ENCODE measurements at places on chromosomes 12 and 14. TPM values are rescaled to one million over a fixed set of nuclear protein-coding genes. Genes with fewer than 3 reads are reported as not detected.

GRCh38 chr12:27844366-27845090 is 64.5 kb upstream of the MANSC4 start:
- H3K27ac ChIP-seq = no peak overlapping the region
- no peaks in the 10 kb centered on the region for H3K4me1 ChIP-seq
- no peaks in the 10 kb centered on the region for H3K36me3 ChIP-seq
- no peaks in the 10 kb centered on the region for H3K27me3 ChIP-seq

- no peak overlapping the region for H3K27ac ChIP-seq
- H3K36me3 ChIP-seq = no peaks in the 10 kb centered on the region
- H3K27me3 ChIP-seq = no peaks in the 10 kb centered on the region
- DNase-seq = no peak
Measured at GRCh38 chr12:128843538-128843937, 9.7 kb upstream of the GLT1D1 start.

The IAPP gene
- not detected for total RNA-seq

The E2F7 gene
- total RNA-seq = not detected

The TEX22 gene
- total RNA-seq = not detected

DNA sequence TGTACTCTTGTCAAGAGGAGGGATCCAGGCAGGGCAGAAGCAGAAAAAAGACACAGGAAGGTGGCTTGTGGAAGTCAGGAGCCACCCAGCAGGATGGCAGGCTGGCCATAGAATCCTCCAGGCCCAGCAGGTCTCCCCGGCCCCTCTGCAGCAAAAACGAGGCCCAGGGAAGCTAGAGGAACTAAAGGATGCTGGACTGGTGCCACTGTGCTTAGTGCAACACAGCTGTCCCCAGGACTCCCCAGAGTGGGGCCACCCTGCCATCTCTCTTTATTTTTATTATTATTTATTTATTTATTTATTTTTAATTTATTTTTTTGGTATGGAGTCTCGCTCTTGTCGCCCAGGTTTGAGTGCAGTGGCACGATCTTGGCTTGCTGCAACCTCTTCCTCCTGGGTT is 54.1 kb downstream of the PITPNM2 start:
- no peaks in the 10 kb centered on the region for H3K36me3 ChIP-seq
- no peaks in the 10 kb centered on the region for H3K27me3 ChIP-seq
- DNase-seq = no peak
- no peaks in the 10 kb centered on the region for H3K4me1 ChIP-seq

DNA sequence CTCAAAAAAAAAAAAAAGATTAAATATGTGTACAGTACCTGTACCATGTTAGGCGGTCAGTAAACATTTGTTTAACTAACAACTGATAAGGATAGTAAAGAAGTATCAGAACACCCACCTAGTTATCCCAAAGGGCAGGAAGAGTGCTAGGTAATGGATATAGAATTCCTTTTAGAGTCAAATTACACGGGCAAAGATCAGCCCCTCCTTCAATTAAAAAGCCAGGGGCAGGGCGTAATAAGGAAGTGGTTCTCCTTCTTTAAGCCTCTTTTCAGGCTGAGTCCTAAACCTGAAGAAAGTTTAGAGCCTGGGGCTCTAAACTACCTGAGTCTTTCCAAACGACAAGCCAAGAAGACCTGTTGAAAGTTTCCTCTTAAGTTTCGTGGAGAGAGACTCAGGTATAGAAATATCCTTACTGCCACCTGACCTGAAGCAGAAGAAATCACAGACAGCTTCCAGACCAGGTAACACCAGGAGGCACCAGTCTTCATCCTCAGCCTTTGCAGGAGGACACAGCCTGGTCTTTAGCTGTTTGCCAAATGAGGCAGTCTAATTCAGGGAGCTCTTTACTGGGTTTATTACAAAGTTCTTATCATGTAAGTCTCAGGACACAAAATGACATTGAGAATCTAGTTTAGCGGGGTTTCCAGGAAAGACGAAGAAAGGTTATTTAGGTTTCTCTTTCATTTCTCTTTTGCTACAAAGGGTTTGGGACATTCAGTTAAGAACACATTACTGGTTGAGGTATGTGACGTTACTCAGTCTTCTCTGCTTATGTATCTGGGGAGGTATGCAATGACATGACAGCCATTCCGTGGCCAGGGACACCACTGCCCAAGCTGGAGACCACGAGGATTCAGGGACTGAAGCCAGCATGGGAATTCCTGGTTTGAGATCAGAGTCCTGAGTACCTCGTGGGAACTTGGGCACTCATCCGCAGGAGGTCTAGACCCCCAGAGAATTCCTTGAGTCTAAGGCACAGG is at the start of gene BCL2L14:
Gene BCL2L14, plus strand, starts transcription at position 266 of the 983 bp plus-strand sequence. CDS start 8,367 bp downstream, outside the sequence.
- H3K27me3 ChIP-seq = no peaks in the 10 kb centered on the region
- DNase-seq = no peak
- no peaks in the 10 kb centered on the region for H3K36me3 ChIP-seq
- H3K4me3 ChIP-seq = no peak within 1 kb of the TSS

The DICER1 gene
- 45.7 TPM for total RNA-seq

DNA sequence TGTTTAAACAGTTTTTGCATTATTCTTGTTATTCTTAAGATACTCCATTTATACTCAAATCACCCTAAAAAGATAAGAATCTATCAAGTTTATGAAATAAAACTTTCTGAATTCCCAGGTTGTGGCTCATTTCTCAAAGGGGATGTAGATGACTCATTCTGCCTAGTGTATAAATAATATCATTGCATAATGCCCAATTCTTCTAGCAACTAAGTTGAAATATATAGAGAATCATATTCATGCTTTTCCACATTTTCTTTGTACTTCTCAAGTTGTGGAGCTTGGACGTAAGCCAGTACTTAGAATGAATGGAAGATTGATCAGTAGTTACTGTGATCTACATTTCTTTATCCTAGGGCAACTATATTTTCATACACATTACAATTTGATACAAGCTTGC is 201.1 kb downstream of the PPFIA2 start:
- H3K4me1 ChIP-seq = no peaks in the 10 kb centered on the region
- no peaks in the 10 kb centered on the region for H3K36me3 ChIP-seq
- no peak overlapping the region for H3K27ac ChIP-seq
- DNase-seq = no peak
- H3K27me3 ChIP-seq = no peaks in the 10 kb centered on the region
- H3K4me3 ChIP-seq = no peak overlapping the region

The SMAGP gene
- total RNA-seq = 5.3 TPM

All from sigmoid colon (tissue), 7 donors.